ENCODE measurements at places on chromosomes 4 and X.

DNA sequence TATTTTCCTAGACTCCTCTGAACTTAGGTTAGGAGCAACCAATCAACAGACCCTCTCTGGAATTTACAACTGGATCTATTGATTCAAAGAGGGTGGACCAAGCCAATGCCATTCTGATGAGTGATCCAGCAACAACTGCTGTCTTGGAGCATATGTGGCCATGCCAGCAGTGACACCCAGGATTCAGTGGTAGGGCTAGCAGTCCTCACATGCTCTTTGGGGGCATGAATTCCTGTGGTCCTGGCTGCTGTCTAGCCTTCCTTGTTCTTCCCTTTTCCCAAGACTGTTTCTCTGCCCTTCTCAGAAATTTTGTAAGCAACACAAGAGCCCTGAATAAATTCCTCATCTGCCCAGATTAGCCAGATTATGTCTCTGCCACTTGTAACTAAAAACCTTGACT is 61.5 kb upstream of the GATB start:
- DNase-seq: no peak

GRCh38 chrX:138018145-138018799 is 452.3 kb downstream of the ZIC3 start:
- no peak for DNase-seq

DNA sequence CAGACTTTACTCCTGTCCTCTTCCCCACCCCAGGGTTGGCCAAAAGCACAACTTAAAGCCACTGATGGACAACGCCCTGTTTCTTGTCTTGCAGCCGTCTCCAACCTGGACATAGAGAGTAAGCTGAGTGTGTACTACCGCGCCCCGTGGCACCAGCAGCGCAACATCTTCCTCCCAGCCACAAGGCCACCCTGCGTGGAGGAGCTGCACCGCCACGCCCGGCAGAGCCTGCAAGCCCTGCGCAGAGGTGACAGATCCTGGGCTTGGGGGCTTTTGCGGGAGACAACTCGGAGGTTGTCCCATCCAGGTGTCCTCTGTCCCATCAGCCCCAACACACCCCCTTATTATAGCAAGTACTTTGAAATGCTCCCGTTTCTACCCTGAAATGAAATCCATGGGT is 49.6 kb upstream of the SCML1 start:
- DNase-seq: no peak

DNA sequence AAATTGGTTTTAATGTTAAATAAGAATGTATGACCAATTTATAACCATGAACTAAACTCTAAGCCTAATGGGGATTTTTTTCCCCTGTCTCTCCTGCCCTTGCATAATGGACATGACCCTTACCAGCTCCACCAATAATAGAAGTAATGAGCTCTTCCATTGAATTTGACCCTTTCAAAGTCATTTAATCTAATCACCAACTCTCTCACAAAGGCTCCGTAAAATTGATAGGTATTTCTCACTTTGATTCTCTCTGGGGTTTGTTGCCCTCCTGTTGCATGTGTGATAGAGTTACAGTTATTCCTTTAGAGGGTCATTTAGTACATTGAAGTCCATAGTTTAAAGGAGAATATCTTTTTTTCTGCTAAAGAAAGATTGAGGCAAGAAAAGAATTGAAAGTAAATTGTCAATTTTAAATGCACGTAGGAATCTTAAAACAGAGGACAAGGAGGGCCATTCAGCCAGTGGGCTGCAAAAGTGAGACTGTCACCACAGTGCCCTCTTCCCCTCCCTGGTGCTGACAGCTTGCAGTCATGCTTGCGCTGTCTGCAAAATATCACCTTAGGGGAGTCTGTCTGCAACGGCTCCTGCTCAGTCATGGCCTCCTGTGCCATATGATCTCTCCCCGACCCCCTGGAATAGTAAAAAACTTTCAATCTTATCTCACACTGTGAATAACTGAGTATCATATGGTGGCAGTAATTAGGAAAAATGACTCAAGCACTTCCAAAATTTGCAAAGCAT is 307.5 kb upstream of the GNPDA2 start:
- DNase-seq: no peak

DNA sequence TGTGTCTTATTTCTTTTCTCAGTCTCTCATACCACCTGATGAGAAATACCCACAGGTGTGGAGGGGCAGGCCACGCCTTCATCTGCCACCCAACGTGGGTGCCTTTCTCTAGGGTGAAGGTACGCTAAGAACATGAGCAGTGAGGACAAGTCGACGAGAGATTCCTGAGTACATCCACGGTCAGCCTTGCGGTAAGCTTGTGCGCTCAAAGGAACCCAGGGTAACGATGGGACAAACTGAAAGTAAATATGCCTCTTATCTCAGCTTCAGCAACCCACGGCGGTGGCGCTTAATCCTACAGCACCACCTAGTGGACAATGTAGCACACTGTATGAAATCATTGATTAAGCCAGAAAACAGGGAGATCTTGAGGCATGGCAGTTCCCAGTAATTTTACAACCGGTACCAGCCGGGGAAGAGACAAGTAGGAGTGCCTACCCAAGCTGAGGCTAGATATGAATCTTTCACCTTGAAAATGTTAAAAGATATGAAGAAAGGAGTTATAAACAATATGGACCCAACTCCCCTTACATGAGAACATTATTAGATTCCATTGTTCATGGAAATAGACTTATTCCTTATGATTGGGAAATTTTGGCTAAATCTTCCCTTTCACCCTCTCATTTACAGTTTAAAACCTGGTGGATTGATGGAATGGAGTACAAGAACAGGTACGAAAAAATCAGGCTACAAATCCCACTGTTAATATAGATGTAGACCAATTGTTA is 63.0 kb downstream of the ZNF732 start:
- peak; percentile 68 for DNase-seq

- no peak for DNase-seq
Observed at GRCh38 chrX:8919801-8920200, 114.1 kb downstream of the FAM9B start.

- DNase-seq: no peak
Observed at GRCh38 chr4:143195581-143195980, 10.9 kb downstream of the USP38 start.

GRCh38 chr4:143858456-143858855 is 46.9 kb downstream of the GYPE start:
- DNase-seq: no peak

DNA sequence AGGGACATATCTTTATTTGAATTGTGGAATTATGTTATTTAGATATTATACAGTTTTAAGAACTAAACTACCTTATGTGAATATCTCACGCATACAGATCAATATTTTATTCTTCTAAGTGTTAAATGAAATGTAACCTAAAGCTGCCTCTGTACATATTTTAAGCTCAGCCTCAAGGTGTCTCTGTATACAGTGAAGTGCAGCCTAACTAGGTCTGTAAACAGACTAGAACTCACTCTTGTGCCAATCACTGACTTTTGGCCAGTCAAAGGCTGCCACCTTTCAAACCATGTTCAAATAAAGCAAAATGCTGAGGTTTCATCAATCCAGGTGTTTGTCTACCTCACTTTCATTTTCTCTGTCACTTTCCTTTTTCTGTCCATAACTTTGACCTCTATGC is 1074.5 kb upstream of the PRKX start:
- no peak for DNase-seq

GRCh38 chrX:2464677-2465166 is 36.1 kb downstream of the DHRSX start:
- no peak for DNase-seq

DNA sequence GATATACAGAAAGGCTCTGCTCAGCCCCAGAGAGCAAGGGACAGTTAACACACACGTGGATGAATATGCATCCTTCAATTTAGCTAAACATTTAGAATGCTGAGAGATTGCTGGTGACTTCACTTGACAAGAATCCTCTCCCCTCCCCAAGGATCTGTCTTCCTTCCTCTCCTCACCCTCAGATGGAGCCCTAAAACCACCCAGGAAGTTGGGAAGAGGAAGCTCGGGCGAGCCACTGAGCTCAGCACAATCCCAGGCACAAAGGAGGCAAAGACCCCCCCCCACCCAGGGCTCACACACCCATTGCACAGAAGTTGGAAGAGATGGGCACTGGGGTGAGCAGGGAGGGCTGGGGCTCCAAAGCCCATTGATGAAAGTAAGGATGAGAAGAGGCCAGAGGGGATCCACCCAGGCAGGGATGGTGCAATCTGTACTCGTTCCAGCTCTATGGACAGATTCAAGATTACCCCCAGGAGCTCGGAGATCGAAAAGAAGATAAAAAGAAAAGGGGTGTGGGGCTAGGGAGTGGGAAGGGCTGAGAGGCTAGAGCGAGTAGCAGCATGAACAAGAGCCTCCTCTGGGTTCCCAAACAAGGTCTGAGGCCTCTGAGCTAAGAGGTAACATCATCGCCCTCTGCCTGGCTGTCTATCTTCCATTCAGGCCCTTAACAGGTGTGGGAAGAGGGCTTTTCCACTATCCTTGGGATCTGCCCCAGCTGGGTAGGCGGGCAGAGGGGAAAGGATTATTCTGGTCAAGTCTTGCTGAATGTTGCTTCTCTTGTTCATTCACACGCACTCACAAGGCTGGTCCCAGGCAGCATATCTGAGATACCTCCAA is 1.2 kb downstream of the TFE3 start:
- no peak for DNase-seq

DNA sequence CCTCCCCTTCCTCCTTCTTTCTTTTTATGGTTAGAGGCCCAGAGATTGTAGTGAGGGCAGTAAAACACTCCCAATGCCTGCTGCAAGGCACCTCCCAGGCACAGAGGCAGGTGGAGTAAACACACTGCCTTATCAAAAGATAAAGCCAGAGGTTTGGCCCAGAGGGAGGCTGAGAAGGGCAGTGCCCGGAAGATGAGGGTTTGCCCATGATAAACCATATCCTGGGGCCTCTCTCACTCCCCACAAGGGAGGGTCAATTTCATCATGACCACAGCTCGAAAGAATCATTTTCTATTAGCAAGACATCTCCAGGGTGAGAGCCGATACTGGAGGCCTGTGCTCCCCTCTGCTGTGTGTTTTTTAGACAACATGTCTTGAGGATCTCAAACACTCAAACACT is 98.5 kb upstream of the FAM9C start:
- no peak for DNase-seq

DNA sequence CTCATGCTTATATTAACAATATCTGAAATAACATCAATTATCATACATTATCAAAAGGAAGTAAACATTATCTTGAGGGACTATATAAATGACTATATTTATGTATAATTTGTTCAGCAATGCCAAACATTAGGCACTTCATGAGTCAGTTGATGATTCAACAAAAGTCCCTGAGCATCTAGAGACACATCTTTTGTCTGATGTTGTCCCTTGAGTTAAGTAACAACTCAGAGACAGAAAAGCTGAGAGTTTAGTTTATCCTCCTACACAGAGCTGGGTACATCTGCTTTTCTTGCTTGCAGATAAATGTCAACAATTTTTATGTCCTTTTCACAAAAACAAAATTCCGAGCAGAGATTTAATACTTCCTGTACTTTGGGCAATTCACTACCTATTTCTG is 311.1 kb downstream of the INPP4B start:
- no peak for DNase-seq

- DNase-seq: no peak
Observed at GRCh38 chrX:132775263-132775823, 183.1 kb downstream of the HS6ST2 start.

- no peak for DNase-seq
Observed at GRCh38 chr4:156763511-156763910, 208.1 kb downstream of the PDGFC start.

DNA sequence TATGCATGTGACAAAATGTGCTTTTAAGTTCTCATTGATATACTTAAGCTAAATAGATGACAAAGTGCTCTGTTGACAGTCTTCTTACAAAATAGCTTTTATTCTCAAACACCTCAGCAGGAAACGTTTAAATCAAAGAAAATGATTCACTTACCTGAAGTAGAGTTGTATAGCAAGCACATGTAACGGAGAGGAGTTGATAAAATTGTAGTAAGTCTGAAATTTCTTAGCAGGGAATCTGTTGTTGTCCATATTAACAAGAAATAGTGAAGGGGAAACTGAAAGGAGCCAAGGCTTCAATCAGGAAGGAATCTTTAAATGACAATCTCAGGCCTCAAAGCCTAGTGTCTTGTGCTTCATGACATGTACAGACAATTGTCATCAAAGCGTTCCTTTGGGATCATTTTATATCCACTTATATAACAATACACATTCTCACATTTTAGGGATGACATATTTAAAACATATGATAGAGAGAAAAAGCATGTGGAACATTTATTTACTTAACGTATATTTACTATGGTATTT is 2010.2 kb upstream of the IGFBP7 start:
- no peak for DNase-seq

GRCh38 chr4:147957446-147957845 is 225.6 kb downstream of the ARHGAP10 start:
- no peak for DNase-seq

GRCh38 chr4:167854881-167855280 is 237.5 kb upstream of the ANXA10 start:
- DNase-seq: no peak

DNA sequence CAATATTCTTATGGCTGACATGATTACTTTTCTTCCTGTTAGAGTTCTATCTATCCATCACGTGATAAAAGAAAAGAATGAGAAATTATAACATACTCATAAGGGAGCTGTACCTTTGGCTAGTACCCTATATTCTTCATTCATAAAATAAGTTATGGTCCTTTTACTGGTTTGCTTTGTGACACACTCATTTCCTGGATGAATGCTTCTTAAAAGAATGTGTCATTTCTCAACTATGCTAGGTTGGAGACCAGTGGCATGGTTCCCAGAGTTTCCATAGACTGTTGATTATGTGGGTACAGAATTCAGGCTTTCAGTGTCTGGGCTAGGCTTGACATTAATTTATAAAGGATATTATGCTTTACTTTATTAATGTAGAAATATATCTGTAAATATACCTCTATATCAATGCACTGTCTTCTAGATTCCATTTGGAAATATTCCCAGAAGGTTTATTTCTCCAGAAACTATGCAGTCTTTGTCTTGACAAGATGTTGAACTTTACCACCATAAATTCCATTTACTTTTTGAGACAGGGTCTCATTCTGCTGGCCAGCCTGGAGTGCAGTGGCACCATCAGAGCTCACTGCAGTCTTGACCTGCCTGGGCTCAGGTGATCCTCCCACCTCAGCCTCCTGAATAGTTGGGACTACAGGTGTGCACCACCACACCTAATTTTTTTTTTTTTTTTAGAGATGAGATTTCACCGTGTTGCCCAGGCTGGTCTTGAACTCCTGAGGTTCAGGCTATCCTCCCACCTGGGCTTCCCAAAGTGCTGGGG is 23.8 kb downstream of the NUDT6 start:
- DNase-seq: no peak

DNA sequence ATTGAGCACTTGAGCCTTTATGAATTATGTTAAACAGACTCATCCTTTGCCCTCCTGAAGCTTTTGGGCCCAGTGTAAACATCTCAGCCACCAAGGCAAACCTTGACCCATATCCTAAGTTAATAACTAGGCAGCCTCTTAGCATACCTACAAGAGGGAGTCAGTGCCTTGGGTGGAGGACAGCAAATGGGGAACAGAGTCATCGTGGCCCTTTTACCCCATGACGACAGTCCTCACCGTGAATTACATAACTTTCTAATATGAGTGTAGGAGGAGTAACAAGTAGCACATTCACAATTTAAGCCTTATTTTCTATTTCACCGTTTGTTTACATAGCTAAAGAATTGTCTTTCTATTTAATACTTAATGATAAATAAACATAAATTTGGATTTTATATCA is 16.8 kb downstream of the CLDN22 start:
- DNase-seq: no peak

GRCh38 chrX:54043541-54044125 is 640 bp downstream of the PHF8 start:
- peak; percentile 64 for DNase-seq
